Dermis lymphatic vessel endothelial cell (primary cell): ENCODE measurements at places on chromosomes 11 and 22. TPM values are rescaled to one million over a fixed set of nuclear protein-coding genes. Genes with fewer than 3 reads are reported as not detected.

FGF4 gene
- not detected in 2 replicates for total RNA-seq

PRR33 gene
- total RNA-seq = not detected in 2 replicates

TMEM151A gene
- not detected in 2 replicates for total RNA-seq

FXYD2 gene
- 0.98 and 1.2 TPM in 2 replicates for total RNA-seq

PRR5L gene
- total RNA-seq = 2.3 and 7.6 TPM in 2 replicates

BDNF gene
- total RNA-seq = under 0.01 and 0.33 TPM in 2 replicates

MMP7 gene
- 0.43 and 1.7 TPM in 2 replicates for total RNA-seq

GSTT2B gene
- total RNA-seq = 0.77 and 13.5 TPM in 2 replicates

MUC5AC gene
- total RNA-seq = not detected in 2 replicates

UCP3 gene
- total RNA-seq = 0.22 and 0.26 TPM in 2 replicates

TMEM138 gene
- 12.8 and 14.5 TPM in 2 replicates for total RNA-seq

LRRC10B gene
- total RNA-seq = 0.11 TPM in 1 of 2 replicates, not detected in the other

GAL gene
- 0.17 TPM in 1 of 2 replicates, not detected in the other for total RNA-seq

AGBL2 gene
- total RNA-seq = 0.09 and 0.11 TPM in 2 replicates

MUS81 gene
- total RNA-seq = 31.1 and 35.2 TPM in 2 replicates

PPME1 gene
- 18.4 and 21.0 TPM in 2 replicates for total RNA-seq

FAM76B gene
- 21.3 and 27.8 TPM in 2 replicates for total RNA-seq

MIOX gene
- total RNA-seq = not detected in 2 replicates

MMP27 gene
- not detected in 2 replicates for total RNA-seq

RASD2 gene
- total RNA-seq = not detected in 2 replicates

MB gene
- total RNA-seq = not detected in 2 replicates

PTPRCAP gene
- 0.11 and 0.43 TPM in 2 replicates for total RNA-seq

ELMOD1 gene
- 1.1 and 2.0 TPM in 2 replicates for total RNA-seq

SNAP29 gene
- total RNA-seq = 6.4 and 7.9 TPM in 2 replicates
